ENCODE measurements at places on chromosomes 6 and 20.
A peak's percentile ranks its signal among the peaks of the same experiment; 100 is the strongest.

DNA sequence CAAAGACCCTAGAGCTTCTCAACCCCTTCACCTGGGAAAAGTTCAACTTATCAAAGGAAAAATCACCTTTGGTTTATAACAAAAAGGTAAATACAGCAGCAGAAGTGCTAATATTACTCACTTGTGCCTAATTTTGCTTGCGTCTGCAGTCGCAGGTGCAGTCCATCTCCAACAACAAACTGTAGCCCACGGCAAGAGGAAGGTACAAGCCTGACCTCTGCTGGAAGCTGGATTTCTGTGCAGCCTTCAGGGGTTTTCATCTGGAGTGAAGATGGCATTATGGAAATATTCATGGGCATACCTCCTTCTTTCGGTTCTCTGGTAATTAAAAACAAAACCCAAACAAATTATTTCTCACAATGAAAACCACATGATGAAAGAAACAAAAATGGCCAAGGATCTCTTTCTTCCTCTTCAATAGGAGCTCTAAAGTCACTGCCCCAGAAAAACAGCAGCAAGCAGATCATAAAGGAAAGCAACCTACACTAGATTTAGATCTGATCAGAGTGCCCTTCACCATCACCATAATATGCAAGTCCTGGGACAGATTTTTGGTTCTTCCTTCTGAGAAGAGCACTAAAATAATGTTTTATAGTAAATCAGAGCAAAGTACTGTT is 7.8 kb downstream of the UBE3D start:
- peak; percentile 34 for DNase-seq

- DNase-seq: no peak
Observed at GRCh38 chr6:149065658-149066556, 251.6 kb upstream of the TAB2 start.

DNA sequence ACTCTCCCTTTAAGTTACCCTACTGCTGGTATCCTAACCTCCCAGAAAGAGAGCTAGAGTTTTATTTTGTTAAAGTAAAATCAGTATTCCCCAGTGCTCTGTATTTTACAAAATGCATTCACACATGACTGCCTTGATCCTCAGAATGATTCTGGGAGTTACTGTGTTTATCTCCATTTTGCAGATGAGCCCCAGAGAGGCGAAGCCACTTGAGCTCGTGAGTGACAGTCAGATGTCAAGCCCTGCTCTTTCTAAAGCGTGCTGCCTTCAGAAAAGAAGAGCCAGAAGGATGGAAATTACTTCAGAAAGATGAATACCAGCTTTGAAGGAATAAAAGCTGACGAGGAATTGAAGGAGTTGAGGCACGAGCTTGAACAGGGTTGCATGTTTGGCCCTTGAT is 14.1 kb upstream of the OSER1 start:
- no peak for DNase-seq

DNA sequence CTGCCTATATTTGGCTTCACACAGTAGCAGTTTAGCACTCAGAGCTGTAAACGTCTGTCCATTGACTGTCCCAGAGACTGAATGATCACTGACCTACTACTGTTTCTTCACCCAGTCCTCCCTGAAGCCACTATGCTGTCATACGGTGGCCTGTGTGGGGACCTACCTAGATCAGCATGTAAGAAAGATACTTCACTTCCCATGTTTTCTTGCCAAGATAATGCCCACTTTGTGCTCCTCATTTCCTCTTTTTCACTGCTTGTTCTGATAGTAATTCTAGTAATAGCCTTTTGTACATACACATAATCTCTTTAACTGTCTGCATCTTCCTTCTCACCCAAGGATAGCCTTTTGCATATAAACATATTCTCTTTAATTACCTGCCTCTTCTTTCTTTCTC is 109.9 kb upstream of the TIAM2 start:
- DNase-seq: no peak

GRCh38 chr20:1809131-1809572 is 86.1 kb upstream of the SIRPA start:
- no peak for DNase-seq

DNA sequence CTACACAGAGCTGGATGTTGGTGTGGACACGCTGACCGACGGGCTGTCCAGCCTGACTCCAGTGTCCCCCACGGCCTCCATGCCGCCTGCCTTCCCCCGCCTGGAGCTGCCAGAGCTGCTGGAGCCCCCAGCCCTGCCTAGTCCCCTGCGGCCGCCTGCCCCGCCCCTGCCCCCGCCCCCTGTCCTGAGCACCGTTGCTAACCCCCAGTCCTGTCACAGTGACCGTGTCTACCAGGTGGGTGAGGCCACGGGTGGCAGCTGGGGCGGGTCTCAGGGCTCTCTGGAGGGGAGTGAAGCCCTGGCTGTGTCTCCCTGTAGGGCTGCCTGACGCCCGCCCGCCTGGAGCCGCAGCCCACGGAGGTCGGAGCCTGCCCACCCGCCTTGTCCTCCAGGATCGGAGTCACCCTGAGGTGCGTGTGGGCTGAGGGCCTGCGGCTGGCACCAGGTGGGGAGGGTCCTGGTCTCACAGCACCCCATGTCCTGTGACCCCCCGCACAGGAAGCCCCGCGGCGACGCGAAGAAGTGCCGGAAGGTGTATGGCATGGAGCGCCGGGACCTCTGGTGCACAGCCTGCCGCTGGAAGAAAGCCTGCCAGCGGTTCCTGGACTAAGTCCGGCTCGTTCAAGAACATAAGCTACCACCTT is 2.9 kb downstream of the SLC2A4RG start:
- DNase-seq: no peak

DNA sequence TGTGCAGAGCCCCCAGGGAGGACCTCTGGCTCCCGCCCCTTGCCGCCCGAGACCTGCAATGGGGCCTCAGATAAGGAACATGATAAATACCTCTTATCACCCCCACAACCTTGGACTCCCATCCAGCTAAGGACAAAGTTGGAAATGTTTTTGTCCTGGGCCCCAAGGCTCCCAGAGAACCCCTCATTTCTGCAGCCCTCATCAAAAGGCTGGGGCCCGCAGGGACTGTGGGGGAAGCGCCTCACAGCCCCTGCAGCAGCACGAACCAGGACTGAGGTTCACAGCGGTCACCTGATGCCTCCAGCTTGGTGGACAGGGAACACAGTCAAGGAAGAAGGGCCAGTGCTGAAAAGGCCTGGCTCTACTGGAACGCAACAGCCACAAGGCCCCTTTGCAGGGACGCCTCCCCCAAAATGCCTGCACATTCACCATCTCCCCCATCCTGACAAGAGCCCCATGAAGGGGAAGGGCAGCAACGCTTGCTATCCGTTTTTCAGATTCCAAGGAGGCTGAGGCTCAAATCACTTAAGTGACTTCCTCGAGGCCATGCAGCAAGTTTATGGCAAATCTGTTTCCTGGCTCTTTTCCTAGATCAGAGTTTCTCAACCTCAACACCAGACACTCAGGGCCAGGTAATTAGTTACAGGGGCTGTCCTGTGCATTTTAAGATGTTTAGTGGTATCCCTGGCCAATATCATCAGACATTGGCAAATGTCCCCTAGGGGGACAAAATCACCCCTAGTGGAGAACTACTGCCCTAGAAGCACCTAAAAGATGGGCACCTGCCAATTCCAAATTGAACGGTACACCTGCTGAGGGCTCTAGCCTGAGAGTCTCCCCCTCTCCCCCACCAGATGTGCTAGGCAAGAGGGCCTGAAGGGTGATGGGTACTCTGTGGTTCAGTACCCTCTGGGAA is 10.6 kb downstream of the TFEB start:
- DNase-seq: no peak

- peak; percentile 76 for DNase-seq
Observed at GRCh38 chr20:5222919-5223634, 93.7 kb downstream of the PROKR2 start.

Measured in iPS-NIHi11 (cell line).